ENCODE measurements at places on chromosomes 4 and X.

- DNase-seq: no peak
Observed at GRCh38 chr4:3466691-3467600, 3.8 kb downstream of the DOK7 start.

- no peak for DNase-seq
Observed at GRCh38 chrX:97747346-97747745, 863.6 kb downstream of the RPA4 start.

GRCh38 chr4:60743654-60744053 is 456.5 kb upstream of the ADGRL3 start:
- DNase-seq: no peak

- no peak for DNase-seq
Observed at GRCh38 chr4:53563824-53564223, 27.5 kb downstream of the LNX1 start.

DNA sequence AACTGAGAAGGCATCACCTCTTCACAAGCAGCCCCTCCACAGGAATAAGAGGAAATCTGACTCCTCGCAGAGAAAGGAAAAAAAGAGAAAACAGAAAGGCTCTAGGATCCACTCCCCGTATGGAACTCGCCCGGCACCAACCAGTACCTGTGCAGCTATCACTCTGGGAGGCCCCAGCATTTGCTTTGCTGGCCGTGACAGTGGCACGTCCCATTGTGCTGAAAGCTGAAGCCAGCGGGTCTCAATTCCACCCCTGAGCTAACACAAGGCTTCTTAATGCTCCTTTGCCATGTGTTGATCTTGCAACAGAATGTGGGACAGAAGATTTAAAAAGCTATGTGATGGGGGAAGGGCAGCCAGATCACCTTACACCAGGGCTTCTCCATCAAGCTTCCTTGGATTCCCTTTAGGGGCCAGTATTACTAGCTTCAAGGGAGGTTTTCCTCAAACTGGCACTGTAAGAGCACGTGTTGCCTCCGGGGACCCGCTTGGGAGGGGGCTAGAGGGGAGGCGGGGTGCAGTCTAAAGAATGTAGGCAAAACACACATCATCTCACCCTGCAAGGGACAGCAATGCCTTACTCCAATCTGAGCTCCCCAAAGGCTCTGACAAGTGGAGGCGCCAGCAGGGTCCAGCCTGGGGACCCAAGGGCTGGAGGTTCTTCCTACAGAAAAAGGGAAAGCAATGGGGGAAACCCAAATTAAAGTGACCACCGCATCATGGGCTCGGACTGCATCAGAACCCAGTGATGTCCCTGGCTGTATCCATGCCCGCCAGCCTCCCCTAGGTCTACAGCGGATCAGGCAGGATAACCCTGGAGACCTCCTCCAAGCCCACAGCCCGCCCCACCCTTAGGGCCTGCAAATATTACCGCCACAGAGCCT is 1.2 kb downstream of the USP46 start:
- no peak for DNase-seq

- no peak for DNase-seq
Observed at GRCh38 chr4:175127314-175127713, 209.2 kb downstream of the ADAM29 start.

- no peak for DNase-seq
Observed at GRCh38 chr4:104531390-104531789, 36.7 kb upstream of the CXXC4 start.

DNA sequence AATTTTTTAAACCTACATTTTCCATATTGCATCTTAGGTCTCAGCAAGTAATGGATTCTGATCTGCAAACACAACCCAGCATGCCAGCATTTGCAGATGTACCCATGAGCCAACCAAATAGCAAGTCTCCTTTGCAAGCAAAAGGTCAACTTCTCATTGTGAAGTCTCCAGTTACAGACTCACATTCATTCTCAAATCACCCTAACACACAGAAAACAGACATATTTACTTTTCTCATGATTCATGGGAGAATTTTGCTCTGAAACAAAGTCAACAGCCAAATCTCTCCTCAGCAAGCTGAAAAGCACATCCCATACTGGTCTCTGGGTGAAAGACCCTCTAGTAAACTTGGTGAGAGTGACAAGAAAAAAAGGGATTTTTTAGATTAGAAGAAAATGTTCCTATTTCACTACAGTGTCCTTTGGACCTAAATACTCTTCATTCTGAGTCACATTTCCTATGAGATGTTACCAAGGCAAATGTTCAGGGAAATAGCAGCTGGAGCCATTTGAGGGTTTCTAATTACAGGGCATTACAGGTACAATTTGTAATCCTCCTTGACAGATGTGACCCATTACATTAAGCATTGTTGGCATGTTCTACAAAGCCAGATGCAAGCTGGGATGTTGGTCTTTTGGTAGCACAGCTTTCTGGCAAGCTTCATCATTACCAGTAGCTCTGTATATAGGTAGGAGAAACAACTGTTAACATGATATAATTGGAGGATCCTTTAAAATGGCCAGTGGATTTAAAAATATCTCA is 383.3 kb downstream of the SMARCA1 start:
- no peak for DNase-seq

DNA sequence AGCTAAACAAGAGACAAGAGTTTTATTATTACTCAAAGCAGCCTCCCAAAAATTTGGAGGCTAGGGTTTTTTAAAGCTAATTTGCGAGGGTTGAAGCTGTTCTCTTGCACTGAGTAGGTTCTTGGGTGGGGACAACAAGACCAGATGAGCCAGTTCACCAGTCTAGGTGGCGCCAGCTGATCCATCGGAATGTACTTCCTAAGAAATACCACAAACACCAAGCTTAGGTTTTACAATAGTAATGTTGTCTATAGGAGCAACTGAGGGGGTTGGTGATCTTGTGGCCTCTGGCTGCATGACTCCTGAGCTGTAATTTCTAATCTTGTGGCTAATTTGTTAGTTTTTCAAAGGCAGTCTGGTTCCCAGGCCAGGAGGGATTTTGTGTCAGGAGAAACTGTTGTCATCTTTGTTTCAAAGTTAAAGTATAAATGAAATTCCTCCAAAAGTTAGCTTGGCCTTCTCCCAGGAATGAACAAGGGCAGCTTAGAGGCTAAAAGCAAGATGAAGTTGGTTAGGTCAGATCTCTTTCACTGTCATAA is 130.6 kb downstream of the SLC7A11 start:
- no peak for DNase-seq

DNA sequence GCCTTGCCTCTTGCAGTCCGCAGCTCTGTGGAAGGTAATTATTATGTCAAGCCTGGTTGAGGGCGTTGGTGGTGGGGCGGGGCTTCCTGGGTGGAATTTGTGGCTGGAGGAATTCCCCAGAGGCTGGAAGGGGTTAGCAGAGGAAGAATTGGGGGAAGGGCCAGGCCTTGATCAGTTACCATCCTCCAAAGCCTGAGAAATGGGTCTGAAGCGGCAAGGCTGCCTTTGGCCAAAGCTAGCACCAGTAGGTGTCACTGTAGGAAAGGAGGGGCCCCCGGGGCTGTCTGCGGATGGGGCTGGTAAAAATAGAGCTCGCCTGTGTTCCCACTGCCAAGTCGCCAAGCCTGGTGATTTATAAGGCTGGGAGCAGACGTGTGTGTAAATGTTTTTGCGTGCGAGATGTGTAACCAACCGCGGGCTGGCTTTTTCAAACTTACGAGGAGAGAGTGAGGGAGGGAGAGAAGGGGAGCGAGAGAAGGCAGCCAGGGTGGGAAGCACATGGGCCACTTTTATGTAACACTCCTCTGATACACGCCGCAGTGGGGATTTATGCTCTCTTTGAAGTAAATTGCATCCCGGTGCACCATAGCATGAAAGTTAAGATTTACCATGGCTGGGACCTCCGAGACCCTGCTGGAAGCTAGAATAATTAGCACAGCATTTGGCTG is 367.0 kb downstream of the BCOR start:
- DNase-seq: peak; percentile 12

DNA sequence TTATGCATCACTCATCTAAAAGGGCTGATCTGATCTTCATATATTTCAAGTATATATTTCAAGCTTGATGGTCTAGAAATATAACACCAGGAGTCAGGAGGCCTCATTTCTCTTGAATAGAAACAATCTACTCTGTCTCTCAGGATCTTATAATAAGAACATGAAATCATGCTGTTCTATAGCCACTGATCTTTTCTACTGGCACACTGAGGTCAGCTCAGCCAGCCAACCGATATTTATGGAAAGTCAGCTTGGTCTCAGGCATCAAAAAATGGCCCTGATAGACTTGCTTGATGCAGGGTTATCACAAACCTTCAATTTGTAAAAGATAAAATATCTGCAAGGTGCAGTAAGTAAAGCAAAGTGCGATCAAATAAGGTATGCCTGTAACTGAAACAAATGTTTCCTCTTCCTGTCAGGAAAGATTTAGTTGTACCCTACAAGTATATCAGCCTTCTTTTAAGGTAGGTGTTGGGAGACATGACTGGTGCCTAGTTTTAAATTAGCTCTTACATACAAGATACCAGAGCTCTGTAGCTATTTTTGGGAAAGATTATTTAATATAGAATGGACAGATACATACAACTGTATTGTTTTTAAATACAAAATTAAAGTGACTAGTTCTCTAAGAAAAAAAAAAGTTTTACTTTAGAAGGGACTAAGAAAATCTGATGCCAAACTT is 63.4 kb downstream of the BMP3 start:
- no peak for DNase-seq

GRCh38 chr4:54879576-54879975 is 221.8 kb downstream of the KIT start:
- no peak for DNase-seq

- no peak for DNase-seq
Observed at GRCh38 chr4:120881351-120881750, 41.2 kb downstream of the PRDM5 start.

GRCh38 chr4:106266201-106266600 is 49.8 kb downstream of the TBCK start:
- DNase-seq: peak; percentile 46

DNA sequence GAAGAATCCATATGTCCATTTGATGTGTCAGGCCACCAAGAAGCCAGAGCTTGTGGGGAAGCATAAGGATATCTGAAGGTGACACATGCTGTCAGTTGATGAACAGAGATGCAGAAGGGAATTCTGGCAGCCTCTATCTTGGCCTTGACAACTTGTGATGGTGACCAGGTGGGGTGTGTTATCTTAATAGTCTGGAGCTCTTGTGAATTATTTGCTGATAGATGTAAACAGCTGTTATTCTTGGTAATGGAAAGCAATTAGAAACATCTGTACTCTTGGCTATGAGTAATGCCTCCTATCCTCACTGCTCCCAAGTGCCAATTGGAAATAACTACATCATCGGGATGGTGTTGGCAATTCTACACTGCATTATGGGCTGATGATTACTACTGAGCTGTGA is 51.9 kb downstream of the NAA11 start:
- DNase-seq: no peak

DNA sequence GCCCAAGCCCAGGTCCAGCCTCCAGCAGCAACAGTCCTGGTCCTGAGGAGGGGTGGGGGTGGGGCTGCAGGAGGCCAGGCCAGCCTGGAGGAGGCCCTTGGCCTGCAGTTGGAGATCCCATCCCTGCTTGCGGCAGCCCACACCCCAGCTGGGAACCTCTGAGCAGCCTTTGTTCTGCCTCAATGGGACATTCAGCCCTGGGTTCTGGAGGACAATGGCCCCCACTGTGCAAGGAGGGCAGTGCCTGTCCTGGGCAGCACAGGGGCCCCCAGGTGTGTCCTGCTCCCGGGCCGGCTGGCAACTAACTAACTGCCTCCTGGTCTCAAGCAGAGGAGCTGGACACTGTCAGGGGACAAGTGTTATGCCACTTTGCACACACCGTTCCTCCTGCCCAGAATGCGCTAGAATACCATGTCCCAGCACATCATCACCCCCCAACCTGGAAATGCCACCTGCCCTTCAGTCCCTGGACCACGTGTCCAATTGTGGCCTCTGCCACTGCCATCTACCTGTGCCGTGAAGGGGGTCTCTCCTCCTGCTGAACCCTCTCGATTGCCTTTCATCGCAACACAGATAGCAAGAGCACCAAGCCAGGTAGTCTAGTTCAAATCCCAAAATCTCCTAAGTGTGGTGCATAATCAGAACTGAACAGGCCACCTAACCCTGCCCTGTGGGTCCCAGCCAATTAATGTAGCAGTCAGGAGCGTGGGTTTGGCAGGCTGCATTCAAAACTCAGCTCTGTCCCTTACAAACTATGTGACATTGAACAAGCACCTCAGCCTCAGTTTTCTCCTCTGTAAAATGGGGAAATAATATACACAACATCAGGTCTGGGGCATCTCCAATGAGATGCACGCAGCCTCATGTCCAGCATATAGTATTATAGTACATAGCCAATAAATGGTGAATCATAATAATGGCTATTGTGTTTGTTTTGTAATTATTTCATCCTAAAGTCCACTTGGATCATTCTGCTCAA is 8.8 kb downstream of the PPP2R2C start:
- DNase-seq: no peak

Data from brain pericyte (primary cell).